ENCODE measurements at places on chromosomes 3 and 15.

DNA sequence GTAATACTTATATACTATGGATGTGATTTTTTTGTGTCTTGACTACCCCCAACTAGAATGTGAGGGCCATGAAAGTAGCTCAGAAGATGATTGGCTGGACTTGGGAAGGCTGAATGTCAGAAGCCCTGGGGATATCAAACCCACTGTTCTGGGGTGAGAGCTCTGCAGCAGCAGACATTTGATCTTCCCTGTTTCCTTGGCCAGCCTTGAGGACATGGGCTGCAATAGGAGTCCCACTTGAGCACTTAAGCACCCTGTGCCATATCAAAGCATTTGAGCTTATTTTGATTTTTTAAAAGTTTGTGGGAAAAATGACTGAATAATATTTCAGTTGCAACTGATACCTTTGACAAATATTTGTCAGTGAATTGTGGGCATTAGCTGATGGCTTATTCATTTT is 21.7 kb downstream of the GTF2E1 start:
- DNase-seq = no peak

GRCh38 chr3:126918355-126918821 is 64.5 kb upstream of the PLXNA1 start:
- no peak for DNase-seq

DNA sequence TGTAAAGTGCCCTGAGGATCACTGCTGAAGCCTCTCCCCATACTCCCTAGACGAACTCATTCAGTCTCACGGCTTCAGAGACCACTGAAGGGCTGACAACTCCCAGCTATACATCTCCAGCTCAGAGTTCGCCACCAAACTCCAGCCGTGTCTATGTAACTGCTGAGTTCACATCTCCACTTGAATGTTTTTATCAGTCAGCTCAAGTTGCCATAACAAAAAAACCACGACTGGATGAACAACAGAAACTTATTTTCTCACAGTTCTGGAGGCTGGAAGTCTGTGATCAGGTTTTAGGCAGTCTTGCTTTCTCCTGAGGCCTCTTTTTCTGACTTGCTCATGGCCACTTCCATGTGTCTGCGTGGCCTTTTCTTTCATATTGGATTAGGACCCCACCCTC is 223.0 kb upstream of the LRRFIP2 start:
- DNase-seq = no peak

GRCh38 chr3:175434561-175434960 is 575.4 kb downstream of the NAALADL2 start:
- no peak for DNase-seq

DNA sequence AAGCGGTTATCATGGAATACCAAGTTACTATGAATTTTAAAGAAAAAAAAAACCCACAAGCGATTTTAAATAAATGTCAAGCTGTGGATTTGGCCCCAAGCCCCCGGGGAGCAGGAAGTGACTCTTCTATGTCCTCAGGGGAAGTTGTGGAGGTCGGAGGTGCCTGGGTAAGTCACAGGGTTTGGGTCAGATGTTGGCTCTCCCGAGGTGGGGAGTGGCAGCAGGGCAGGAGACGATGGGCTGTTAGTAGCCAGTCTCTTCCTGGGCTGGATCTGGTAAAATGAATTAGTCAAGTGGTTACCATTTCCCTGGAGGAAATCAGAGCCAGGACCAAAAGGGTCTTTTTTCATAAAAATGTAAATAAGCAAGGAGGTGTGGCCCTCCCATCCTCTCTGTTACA is 316.7 kb downstream of the TLE3 start:
- DNase-seq = no peak

DNA sequence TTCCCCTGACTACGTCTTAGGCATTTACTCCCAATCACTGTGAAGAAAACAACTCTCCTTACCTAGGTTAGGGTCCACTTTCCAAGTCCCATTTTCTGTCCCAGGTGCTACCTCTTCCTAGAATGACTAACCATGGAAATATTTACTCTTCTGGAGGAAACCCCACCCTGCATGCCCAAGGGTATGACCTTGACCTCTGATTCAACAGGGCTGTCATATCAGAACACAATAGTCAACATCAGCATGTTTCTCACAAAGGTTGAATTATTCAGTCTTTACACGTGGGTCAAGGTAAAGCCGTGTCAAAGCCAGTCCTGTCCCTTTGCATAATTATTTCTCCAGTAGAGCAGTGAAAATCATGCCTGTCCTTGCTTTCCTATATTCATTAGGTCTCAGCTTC is 4.3 kb upstream of the FRMD5 start:
- DNase-seq = no peak

DNA sequence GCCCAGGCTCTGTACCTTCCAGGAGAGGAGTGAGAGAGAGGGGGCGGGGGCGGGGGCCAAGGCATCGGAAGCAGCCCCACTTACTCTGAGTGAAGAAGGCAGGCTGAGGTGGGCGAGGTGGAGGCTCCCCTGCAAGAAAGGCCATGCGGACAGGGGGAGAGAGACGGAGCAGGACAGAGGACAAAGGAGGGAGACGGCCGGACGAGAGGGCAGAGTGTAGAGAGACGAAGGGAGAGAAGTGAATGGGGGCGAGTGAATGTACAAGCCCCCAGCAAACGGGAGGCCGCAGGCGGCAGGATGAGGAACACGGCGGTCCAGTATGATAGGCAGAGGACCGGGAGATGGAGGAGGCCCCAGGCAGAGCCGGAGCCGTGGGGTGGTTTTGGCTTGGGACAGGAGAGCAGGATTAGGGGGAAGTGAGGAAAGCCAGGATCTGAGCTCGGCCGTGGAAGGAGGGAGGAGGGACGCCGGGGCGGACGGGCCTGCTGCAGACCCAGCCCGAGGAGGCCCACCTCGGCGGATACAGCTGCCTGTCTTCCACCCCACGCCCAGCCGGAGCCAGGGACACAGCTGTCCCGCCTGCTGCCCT is 38.8 kb downstream of the TNK2 start:
- DNase-seq = no peak

- DNase-seq = no peak
Observed at GRCh38 chr15:96037584-96037983, 292.9 kb upstream of the NR2F2 start.

DNA sequence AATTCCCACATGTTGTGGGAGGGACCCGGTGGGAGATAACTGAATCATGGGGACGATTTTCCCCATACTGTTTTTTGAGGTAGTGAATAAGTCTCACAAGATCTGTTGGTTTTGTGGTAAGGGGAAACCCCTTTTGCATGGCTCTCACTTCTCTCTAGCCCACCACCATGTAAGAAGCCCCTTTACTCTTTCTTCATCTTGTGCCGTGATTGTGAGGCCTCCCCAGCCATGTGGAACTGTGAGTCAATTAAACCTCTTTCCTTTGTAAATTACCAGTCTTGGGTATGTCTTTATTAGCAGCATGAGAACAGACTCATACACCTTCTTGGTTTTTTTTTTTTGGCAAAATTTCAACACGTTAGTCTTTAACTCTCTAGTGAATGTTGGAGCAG is 18.1 kb downstream of the ARL8B start:
- DNase-seq = no peak

DNA sequence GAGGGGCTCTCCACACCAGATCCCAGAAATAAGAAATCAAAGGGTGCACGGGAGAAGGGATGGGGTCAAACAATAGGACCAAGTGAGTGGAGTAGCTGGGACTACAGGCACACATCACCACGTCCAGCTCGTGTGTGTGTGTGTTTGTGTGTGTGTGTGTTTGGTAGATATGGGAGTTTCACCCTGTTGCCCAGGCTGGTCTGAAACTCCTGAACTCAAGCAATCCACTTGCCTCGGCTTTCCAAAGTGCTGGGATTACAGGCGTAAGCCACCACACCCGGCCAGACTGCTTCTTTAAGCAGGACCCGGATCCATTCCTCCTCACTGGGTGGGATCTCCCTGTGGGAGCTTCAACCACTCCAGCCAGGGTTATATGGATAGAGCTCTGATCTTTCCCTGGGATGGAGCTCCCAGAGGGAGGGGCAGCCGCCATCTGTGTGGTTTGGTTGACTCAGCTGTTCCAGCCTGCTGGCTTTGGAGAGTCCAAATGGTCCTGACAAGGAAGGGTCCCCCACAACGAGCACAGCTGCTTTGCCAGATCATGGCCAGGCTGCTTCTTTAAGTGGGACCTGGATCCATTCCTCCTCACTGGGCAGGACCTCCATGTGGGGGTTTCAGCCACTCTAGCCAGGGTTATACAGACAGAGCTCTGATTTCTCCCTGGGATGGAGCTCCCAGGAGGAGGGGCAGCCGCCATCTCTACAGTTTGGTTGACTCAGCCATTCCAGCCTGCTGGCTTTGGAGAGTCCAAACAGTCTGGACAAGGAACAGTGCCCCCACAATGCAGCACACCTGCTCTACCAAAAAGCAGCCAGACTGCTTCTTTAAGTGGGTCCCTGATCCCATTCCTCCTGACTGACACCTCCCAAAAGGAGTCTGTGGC is 9.1 kb upstream of the AVEN start:
- no peak for DNase-seq

GRCh38 chr15:99954361-99955180 is 221.3 kb upstream of the LYSMD4 start:
- DNase-seq = no peak

DNA sequence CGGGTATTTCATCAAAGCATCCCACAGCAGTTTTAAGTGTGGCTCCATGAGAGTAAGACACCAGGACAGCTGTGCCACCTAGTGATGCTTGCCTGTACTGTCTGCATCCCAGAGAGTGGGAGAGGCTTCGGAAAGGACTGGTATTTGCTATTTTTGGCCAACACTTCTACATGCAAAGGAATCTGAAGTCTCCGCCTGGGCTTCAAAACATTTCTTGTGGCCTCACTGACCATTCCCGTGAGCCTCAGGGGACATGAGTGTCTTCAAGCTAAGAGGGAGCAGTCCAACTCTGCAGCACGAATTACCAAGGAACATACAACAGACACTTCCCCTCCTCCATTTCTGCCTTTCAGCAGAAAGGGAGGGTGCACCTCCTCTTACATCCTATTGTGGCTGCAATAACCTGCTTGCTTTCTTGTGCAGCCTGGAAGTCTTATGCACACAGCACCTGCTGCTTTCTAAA is 177.5 kb downstream of the RORA start:
- DNase-seq = no peak

- DNase-seq = peak; percentile 28
Observed at GRCh38 chr3:53938645-53939044, 47.0 kb upstream of the SELENOK start.

GRCh38 chr3:13401149-13401548 is 19.0 kb downstream of the NUP210 start:
- no peak for DNase-seq

DNA sequence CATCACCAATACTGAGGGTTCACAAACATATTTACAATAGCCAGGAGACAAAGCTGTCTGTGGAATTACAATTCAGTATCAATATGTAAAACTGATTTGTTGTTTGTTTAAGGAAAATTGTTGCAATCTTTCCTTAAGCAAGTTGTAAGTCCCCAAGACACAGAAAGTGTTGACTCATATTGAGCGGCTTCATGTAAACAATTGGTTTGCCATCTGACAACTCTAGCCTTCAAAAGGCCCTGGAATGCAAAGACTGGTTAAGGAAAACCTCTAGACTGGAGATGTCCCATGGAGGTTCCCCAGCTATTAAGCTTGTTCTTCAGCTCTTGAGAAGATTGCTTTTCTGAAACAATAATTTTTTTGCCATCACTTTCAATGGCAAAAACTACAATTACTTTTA is 283.7 kb upstream of the PROK2 start:
- DNase-seq = no peak

GRCh38 chr3:61537366-61537765 is 24.0 kb upstream of the PTPRG start:
- DNase-seq = no peak

GRCh38 chr3:131050001-131050400 is 23.3 kb downstream of the NEK11 start:
- no peak for DNase-seq

GRCh38 chr15:50065279-50065678 is 53.8 kb downstream of the ATP8B4 start:
- no peak for DNase-seq

DNA sequence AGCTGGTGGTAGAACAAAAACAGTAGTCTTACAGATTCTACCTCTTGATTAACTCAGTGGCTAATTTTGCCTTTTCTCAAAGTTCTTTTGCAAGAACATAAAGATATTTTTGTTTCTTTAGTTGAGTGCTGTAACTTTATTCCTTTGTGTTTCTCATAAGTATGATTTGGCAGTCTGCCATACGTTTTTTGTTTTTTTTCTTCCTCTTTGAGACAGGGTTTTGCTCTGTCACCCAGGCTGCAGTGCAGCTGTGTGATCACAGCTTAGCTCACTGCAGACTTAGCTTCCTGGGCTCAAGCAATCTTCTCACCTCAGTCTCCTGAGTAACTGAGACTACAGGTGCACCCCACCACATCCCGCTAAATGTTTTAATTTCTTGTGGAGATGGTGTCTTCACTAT is 22.4 kb downstream of the B3GNT5 start:
- no peak for DNase-seq

DNA sequence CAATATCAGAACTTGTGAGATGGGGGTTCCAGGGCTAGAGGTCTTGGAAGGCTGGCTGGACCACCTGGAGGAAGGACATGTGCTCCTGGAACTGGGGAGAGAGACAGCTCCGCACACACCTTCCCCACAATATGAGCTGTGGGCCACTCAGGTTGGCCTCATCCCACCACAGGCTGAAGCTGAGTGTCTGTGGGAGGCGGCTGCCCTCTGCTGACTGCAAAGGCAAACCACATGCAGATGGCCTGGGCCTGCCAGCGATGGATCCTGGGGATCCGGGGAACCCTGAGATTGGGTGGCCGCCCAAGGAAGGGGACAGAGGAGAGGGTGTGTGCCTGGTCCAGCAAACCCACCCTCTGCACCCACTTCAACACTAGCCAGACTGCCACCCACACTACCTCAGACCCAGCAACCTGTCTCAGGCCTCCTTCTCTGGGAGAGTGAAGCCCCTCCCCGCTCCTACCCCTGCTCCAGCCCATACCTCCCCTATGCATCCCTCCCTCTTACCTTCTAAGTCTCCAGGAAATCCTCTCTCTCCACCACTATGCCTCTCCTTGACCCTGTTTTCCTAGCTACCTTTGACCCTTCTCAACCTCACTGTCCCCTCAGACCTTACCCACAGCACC is 44.8 kb downstream of the CYP11A1 start:
- peak; percentile 79 for DNase-seq
